Activated naive CD4-positive, alpha-beta T cell treated with anti-CD3 and anti-CD28 coated beads, Interleukin-2, amount 50 U/mL, for 72 hours (primary cell): ENCODE measurements at places on chromosomes 2 and 18.
A peak's percentile ranks its signal among the peaks of the same experiment; 100 is the strongest.

DNA sequence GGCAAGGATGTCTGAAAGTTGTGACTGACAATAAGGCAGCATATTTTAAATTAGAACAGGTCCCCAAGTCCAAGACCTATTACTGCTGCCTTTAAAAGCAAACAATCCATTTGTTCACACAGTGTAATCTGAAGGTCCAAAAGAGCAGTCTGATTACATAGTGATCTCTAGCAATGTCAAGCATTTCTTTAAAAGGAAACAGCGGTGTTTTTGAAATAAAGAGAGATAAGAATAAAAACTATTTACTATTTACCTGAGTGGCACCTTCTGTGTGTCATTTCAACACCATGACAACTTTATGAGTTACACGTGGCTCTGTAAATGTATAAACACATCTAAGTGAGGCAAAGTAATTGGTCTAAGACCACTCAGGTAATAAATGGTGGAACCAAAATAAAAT is 1009.9 kb upstream of the CNTNAP5 start:
- no peak for DNase-seq

DNA sequence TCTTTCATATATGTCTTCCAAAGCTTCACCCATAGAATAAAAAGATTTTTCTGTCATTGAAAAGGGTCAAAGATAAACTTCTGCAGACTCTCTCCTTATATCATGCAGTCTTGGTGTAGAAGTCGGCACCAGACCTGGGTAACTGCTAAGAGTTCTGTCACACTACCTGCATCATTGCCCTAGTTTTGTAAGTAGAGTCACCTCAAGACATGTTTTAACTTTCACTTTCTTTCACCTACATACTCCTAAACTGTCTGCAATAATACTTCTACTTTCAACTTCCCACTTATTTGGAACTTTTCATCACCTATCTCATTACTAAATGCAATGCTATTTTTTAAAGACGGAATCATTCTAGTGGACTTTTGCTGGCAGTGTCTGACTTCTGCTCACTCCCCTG is 475.6 kb upstream of the VRK2 start:
- no peak for DNase-seq

GRCh38 chr2:108287169-108287568 is 1.5 kb upstream of the SULT1C2 start:
- no peak for DNase-seq

DNA sequence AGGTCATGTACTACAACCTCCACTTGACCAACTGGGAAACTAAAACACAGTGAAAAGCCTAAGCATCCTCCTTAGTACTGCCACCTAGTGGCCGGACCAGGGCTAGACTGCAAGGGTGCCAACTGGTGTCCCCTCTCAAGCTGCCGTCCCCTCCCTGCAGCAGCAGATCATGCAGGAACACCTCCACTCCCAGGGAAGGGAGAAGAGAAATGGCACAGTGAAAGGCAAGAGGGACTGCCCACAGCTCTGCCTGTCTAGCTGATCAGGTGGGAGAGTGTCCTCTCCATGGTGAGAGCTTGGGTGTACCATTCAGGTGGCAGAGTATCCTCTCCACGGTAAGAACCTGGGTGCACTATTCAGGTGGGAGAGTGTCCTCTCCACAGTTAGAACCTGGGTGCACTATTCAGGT is 78.1 kb downstream of the AAK1 start:
- DNase-seq = peak; percentile 80

DNA sequence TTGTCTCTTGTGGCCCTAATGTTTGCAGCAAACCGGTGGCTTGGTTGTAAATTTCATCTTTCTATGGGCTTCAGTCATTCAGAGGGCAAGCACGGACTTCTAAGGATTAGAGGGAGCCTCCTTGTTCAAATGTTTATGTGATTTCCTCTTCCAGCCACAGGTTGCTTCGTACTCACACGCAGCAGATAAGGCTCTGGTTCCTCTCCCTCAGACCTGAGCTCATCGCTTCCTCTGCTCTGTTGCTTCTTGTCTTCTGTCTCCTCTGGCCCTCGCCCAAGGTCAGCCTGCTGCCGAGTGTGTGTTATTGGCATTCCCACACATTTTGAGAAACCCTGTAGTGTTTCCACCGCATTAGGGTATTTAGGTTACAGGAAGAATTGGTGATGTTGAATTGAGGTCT is 44.0 kb downstream of the MYL12B start:
- no peak for DNase-seq

GRCh38 chr2:149741646-149742045 is 154.1 kb upstream of the MMADHC start:
- DNase-seq = no peak

DNA sequence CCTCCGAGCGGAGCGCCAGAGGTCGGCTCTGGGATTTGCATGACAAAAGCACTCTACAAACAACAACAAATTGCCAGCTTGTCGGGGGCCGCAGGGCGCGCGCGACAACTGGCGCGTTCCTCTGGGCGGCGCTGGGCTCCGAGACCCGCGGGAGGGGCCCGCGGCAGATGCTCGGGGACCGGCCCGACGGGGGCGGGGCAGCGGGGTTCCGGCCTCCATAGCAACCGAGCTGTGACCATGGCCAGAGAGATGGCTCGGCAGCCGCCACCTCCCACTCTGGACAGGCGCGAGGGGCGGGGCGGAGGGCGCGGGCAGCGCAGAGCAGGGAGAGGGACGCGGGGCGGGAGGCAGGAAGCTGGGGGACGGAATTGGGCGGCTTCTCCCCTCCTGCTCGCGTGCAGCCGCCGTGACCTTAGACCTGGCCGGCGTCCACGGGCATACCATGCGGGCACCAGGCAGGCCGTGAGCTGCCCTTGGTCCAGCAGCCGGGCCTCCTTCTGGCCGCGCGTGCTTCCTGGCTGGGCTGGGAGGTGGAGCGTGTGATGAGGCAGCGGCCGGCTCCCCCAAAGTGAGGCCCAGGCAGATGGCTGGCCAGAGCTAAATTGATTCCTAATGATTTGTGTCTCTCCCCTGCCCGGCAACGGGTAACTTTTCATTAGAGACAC is 171.5 kb downstream of the CELF4 start:
- DNase-seq = no peak

GRCh38 chr2:7951001-7951400 is 730.9 kb upstream of the ID2 start:
- DNase-seq = no peak

- DNase-seq = no peak
Measured at GRCh38 chr2:67649331-67650261, 252.5 kb downstream of the ETAA1 start.

DNA sequence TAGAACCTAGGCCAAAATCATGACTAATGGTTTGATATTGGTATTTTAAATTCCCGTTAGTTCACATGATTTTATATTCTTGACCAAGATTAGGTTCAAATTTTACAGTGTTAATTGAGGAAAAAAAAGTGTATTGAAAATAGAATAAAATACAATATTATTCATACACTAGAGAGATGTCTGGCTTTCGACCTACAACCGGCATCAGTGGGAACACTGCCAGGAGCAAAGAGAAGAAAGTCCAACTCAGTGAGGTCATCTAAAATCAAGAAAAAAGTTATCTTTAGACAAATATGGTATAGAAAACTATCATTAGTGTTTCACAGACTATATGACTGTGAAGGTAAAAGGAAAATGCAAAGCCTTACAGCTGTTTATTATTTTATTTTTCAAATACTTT is 81.5 kb downstream of the PIGN start:
- DNase-seq = no peak

GRCh38 chr2:118374974-118375755 is 286.9 kb downstream of the INSIG2 start:
- no peak for DNase-seq

DNA sequence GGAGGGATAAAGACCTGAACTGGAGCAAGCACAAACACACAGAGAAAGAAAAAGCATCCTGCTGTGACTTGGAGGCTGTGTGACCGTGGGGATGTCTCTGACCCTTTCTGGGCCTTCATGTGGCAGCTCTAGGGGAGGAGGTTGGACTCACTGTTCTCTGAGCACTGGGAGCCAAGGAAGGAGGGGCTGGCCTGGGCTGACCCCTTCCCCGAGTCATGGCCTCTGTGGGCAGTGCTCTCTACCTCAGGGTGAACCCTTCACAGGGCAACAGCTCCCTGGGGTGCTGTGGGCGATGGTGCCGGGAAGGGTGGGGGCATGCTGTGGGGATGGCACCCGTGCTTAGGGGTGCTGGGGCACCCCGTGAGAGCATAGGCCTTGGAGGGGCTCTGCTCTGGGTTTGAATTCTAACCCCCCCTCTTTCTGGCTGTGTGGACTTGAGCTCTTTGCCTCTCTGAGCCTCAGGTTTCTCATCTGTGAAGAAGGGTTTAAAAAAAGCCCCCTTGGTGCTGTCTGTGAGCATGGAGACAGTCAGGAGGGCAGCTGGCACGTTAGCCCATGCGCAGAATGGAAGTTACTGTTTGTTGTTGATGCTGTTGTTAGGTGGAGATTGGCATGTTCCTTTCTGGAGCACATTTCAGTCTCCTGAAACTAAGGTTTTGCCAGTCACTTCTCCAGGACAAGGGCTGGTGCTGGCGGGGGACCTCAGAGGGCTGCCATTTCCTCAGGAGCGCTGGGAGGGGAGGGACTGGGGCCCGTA is 700 bp downstream of the TOGARAM2 start:
- DNase-seq = no peak

DNA sequence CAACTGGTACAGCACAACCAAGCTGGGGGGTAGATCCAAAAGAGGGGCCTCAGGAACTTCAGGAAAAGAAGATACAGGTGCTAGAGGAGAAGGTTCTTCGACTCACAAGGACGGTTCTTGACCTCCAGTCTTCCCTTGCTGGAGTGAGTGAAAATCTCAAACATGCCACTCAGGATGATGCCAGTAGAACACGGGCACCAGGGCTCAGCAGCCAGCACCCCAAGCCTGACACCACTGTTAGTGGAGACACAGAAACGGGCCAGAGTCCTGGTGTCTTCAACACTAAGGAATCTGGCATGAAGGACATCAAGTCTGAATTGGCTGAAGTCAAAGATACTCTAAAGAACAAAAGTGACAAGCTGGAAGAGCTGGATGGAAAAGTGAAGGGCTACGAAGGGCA is 43.8 kb downstream of the EMILIN2 start:
- no peak for DNase-seq

- no peak for DNase-seq
Measured at GRCh38 chr2:237626813-237627440, 460 bp upstream of the LRRFIP1 start.

- no peak for DNase-seq
Measured at GRCh38 chr18:48725562-48725961, 186.7 kb downstream of the CTIF start.

DNA sequence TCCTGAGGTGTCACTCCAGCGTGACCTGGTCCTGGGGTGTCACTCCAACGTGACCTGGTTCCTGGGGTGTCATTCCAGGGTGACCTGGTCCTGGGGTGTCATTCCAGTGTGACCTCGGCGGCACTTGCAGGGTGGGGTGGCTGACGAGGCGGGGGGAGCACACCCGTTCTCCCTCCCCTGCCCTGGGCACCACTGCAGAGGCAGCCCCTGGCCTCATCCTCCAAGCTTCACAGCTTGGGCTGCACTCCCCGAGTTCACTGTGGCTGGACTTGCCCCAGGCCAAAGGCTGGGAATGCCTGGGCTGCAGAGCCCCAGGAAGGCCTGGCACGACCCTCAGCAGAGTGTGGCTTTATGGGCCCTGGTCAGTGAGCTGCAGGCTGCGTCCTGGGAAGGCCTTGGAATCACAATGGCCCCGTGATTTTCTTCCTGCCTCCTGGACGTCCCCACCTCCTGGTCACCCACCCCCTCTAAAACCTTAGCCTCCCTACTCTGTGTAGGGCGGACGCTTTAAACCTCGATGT is 88.3 kb downstream of the NFATC1 start:
- DNase-seq = no peak

GRCh38 chr2:59168766-59169165 is 927.6 kb upstream of the FANCL start:
- no peak for DNase-seq

- no peak for DNase-seq
Measured at GRCh38 chr2:196077821-196078220, 9.2 kb upstream of the DNAH7 start.

DNA sequence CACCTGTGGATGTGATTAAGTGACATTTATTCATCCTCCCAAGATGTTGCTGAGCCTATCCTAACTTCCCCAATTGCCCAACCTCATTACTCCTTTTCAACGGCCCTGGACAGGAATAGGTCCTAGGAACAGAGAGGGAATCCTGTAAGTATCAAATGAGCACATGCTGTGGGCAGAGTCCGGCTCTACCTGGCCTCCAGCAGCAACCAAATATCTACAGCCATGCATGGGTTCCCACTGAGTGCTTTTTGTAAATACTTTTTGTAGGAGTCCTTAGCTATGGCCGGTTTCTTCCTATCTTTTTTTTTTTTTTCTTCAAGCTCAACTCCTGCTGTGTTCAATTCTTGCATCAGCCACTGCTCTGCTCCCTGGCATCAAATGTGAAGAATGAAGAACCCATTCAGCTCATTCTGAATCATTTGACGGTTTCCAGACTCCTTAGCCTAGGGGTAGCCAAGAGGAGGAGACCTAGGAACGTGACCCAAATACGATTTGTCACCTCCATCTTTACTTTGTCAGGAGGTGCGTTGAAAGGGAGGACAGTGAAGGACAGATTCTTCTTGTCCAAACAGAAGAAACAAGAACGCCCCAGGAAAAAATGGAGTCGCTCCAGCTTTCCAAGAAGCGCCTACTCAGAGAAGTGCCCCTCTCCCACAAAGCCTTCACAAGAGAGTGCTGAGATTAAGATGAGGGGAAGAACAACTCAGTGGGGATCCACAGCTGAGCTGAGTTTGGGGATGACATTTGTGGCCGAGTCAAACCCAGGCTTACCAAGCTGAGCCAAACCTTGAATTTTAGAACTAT is 46.7 kb upstream of the LCLAT1 start:
- DNase-seq = no peak

DNA sequence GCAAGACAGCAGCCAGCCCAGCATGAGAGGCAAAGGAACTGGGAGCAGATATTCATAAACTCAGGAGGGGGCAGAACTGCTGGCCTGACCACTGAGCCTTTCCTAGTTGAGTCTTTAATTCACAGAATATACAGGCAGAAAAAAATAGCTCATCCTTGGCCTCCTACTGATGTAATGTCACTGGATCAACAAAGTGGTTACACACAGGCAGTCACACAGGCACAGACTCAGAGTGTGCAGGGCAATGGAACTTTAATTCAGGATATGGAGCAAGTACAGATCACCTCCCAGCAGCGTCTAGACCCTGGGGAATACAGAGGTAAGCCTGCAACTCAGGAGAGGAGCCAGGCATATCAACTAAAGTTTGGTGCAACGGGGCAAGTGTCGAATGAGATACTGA is 75.4 kb downstream of the TNP1 start:
- DNase-seq = no peak

DNA sequence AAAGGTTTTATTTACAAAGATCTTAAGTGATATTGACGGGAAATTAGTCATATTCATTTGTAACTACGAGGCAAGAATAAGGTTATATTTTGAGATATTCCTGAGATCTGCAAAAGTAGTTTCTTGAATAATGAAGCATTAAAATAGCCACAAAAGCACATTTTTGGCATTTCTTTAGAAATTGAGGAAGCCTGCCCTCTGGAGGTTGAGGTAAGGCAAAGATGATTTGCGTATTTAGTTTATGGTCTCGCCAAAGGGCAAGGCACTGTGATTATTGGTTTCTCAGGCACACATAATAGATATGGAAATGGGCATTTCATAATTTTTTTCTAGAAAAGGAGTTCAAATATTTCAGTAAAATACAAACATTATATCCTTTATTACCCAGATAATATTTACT is 143.7 kb upstream of the RPRM start:
- no peak for DNase-seq

GRCh38 chr18:57249179-57249578 is 102.3 kb downstream of the BOD1L2 start:
- no peak for DNase-seq

- no peak for DNase-seq
Measured at GRCh38 chr18:6821356-6821755, 91.8 kb downstream of the ARHGAP28 start.

GRCh38 chr2:1498176-1498575 is 84.9 kb downstream of the TPO start:
- no peak for DNase-seq
